ENCODE measurements at places on chromosomes 3 and 15.

DNA sequence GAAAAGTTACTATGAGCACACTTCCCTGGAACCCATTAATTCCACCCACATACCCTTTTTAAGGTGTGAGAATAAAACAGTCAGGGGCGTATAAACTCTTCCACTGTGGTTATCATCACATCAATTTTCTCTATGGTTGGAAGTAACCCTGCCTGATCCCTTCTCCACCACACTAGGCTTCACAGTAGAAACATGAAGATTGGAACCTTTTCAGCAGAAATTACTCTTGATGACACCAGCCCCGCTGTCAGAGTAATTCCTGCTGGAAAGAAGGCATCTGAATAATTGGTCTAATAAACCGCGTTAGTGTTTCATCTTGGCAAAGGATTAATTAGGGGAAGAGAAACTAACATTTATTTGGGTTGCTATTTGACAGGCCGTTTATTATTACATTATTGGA lies 278.4 kb downstream of the MFSD1 start:
- no peak for DNase-seq

DNA sequence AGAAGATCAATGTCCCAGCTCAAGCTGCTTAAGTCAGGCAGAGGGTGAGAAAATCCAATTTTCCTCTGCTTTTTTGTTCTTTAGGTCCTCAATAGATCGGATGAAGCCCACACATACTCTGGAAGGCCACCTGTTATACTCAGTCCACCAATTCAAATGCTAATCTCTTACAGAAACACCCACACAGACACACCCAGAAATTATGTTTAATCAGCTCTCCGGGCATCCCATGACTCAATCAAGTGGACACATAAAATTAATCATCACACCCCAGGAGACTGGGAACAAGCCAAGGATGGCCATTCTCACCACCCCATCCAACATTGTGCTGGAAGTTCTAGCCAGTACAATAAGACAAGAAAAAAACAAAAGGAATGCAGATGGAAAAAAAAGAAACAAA lies 67.8 kb upstream of the SLC24A5 start:
- DNase-seq, result no peak

DNA sequence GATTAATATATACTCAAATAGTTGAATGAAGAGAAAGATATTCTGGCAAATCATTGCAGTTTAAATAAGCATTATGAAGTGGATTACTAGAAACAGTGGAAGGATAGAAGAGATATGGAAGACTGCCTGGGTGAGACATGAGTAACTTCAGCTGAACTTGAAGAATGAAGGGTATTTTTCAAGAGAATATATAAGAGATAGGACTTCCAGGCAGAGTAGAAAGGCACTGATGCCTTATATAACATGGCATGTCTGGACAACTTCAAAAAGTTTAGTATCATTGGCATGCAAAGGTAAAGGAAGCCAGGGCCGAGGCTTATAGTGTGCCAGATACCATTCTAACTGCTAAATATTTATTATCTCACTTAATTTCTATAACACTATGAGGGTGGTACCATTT lies 126.5 kb upstream of the SLC7A14 start:
- no peak for DNase-seq

DNA sequence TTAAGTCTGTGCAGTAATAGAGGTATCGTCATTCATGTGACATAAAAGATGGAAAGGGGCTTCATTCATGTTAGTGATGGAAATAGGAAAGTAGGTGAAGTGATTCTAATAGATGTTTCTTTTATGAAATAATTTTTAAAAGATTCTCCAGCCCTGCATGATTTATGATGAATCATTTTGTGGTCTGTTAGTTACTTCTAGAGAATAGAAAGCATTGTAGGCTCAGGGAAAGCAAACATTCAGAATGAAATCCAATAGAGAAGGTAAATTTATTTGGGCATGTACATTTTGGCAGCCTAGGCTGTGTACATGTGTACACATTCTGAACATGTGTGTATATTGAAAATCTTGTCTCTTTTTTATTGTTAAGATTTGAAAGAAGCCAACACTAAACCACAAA lies 23.1 kb downstream of the PPARG start:
- no peak for DNase-seq

- no peak for DNase-seq
Measured at GRCh38 chr3:47482366-47482765, 6.6 kb upstream of the SCAP start.

- DNase-seq, result no peak
Measured at GRCh38 chr15:67067930-67068551, 2.6 kb downstream of the SMAD3 start.

DNA sequence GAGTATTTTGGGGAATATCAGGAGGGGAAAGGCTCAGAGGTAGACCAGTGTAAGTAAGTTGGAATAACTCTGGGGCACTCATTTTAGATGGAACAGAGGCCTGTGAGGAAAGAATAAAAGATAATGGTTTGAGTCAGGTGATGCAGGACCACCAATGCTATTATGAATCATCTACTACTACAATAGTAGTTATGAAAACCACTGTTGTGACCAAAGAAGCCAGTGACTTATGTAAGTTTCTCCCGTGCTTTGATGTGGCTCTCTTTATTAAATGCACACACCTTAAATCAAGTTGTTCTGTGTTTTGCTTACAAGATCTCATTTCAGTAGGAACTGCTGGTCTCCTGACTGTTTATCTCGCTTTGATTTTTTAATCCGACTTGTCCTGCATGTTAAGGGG lies 13.1 kb upstream of the GUCA1C start:
- no peak for DNase-seq

DNA sequence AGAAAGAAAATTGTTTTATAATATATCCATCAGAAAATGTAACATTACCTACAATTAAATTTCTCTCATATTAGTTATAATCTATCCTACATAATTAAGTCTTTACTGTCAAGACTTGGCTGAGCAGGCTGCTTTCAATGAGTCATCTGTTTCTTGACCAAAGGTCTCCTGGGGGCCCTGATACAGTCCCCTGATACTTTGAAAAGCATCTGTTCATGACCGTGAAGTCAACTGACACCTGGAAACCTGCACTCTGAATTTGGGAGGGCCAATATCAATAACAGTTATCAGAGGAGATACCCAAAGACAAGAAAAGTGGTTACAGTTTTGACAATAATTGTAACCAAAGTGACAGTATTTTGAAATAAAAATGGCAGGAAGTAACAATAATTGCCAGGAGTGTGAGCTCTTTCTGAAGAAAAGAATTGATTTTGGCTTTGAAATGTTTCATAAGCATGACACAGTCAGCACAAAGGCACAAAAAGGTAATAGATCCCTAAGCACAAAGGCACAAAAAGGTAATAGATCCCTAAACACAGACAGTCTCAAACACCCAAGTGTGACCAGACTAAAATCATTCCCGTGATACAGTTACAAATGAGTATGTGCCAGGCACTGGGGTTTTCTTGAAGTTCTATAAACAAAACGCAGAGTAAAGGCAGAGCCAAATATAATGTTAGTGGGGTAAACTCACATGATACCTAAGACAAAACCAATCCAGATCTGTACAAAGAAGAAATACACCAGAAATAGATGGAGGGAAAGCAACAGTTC lies 260.7 kb downstream of the PLOD2 start:
- peak; percentile 67 for DNase-seq

DNA sequence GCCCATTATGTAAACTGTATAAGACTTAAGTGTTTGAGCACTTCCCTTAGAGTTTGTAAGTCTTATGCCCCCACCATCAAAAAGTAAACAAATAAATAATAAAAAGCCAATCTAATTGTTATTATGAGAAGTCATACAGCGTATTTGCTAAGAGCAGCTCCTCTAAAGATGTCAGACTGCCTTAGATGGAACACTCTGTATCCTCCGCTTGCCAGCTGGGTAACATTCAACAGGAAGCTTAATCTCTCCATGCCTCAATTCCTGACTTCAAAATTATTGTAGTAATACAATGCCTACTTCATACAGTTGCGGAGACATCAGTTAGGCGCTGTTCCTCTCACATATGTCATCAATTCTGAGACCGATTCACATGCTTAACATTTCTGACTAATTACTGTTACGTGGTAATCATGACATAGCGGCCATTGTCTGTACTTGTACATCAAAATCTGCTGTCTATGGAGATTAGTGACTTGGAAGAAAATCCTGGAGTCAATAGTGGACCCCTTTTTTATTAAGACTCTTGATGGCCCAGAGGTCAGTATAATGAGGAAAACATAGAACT lies 417.7 kb downstream of the LPP start:
- DNase-seq, result no peak

- no peak for DNase-seq
Measured at GRCh38 chr3:11323813-11324212, 51.6 kb downstream of the ATG7 start.
